ENCODE measurements at places on chromosomes 2 and 18. TPM values are rescaled to one million over a fixed set of nuclear protein-coding genes. Genes with fewer than 3 reads are reported as not detected.

PRSS56 gene
- total RNA-seq, result not detected

- H3K27me3 ChIP-seq, result no peaks in the 10 kb centered on the region
- H3K27ac ChIP-seq, result peak overlapping the region; percentile 91
- peaks cover 51% of the 10 kb centered on the region for H3K4me1 ChIP-seq
- H3K4me3 ChIP-seq, result peak overlapping the region; percentile 75
- H3K36me3 ChIP-seq, result no peaks in the 10 kb centered on the region
These were observed 1.0 kb upstream of the LDLRAD4 start for GRCh38 chr18:13217466-13217961.

GRCh38 chr18:76988827-76989646, 143.5 kb downstream of the MBP start:
- no peaks in the 10 kb centered on the region for H3K4me1 ChIP-seq
- no peak for DNase-seq
- H3K4me3 ChIP-seq, result no peak overlapping the region

GRCh38 chr2:219392754-219393153, 5.0 kb upstream of the DNPEP start:
- H3K4me1 ChIP-seq, result no peaks in the 10 kb centered on the region
- H3K36me3 ChIP-seq, result no peaks in the 10 kb centered on the region
- H3K4me3 ChIP-seq, result no peak overlapping the region
- DNase-seq, result no peak
- H3K27me3 ChIP-seq, result no peaks in the 10 kb centered on the region

PTH2R gene
- not detected for total RNA-seq

PARD6G gene
- total RNA-seq, result 13.0 TPM

MCFD2 gene
- total RNA-seq, result 75.7 TPM

GRCh38 chr2:181308766-181309515, 148.2 kb upstream of the ITGA4 start:
- H3K27me3 ChIP-seq, result no peaks in the 10 kb centered on the region
- no peaks in the 10 kb centered on the region for H3K36me3 ChIP-seq
- no peak for DNase-seq
- H3K27ac ChIP-seq, result no peak overlapping the region

DNA sequence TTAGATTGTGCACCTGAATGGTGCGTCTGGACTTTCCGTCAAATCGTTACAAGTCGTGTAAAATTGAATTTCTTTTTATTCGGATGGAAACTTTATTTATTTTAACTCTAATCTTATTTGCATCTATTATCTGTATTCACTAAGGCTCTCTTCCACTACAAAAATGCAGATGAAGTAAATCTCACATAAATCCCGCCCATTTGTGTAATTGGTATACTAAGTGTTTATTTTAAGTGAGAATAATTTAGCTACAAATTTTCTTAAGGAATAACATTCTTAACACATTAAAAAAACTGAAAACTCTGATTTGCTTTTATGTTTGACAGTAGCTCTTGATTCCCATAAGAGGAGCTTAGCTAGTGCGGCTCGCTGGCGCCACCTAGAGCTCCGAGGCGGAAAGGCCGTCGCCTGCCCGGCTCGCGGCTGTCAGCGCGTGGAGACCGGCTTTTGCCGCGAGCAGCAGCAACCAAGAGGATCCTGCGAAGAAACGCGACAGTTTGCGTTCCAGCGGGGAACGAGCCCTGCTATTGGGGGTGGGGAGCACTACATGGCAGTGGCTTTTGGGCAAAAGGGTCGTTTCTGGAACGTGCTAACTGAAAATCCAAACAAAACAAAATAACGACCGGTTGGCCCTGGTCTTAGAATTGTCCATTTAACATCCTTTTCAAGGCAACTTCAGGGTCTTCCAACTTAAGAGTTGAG, 6.7 kb downstream of the SP9 start:
- peak; percentile 91 for DNase-seq
- H3K4me1 ChIP-seq, result peaks cover 48% of the 10 kb centered on the region
- no peaks in the 10 kb centered on the region for H3K36me3 ChIP-seq
- peaks cover 97% of the 10 kb centered on the region for H3K27me3 ChIP-seq
- no peak overlapping the region for H3K4me3 ChIP-seq
- no peak overlapping the region for H3K27ac ChIP-seq

UGT1A4 gene
- not detected for total RNA-seq

BMPR2 gene
- 71.2 TPM for total RNA-seq

CPO gene
- total RNA-seq, result 0.95 TPM

DNA sequence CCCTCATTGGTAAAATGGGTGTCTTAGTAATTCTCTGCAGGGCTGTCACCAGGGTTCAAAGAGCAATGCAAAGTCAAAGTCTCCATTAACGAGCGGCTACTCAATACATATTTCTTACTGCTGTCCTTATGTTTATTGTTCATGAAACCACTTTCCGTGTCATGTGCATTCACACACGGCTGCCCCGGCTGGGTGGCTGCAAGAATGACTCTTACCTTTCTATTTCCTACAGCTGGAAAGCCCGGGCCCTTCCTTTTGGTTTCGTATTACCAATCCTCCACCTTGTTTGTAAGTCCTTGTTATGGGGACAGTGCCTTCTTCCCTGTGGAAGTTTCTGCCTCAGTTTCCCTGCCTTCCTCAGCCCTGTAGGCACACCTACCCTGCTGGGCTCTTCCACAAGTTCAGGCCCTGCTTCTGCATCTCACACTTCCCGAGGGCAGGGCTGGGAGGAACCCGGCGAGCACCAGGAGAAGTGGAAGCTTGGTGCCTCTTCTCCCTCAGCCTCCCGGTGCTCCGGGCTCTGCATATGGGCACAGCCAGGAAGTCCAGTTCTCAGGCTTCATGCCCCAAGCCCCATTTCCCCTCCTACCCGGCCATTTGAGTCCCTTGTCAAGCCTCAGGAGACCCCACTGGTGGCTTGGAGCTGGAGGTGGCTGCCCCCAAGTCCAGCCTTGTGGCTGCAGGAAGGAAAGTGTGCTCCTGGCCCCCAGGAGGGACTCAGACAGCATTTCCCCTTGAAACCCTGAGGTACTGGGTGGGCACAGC, 18.7 kb upstream of the ACKR3 start:
- H3K27me3 ChIP-seq, result no peaks in the 10 kb centered on the region
- peaks cover 10% of the 10 kb centered on the region for H3K4me1 ChIP-seq
- H3K36me3 ChIP-seq, result no peaks in the 10 kb centered on the region
- no peak for DNase-seq

SERPINB10 gene
- total RNA-seq, result not detected

DNA sequence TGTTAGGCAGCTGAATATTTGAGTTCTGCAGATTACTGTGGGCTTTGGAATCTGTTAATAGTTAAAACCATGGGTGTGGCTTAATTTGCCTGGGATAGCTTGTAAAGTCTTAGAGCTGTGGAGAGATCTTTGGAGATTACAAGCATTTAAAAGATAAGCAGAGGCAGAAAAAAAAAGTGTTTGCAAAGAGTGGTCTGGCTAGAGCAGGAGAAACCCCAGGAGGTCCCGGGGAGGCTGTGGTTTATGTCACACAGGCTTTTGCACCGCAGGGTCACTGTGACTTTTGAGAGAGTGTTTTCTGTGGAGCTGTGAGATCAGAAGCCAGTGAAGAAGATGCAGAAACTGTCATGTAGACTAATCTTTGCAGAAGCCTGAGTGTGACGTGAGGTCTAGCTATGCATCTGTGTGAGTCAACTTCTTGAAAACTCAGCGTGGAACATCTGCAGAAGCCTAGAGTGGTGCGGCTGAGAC, 49.0 kb downstream of the SETBP1 start:
- H3K4me3 ChIP-seq, result no peak overlapping the region
- no peaks in the 10 kb centered on the region for H3K27me3 ChIP-seq
- DNase-seq, result no peak
- H3K36me3 ChIP-seq, result no peaks in the 10 kb centered on the region
- H3K4me1 ChIP-seq, result peaks cover 95% of the 10 kb centered on the region

GRCh38 chr2:45982096-45982495, 315.1 kb upstream of the EPAS1 start:
- H3K27ac ChIP-seq, result no peak overlapping the region
- DNase-seq, result no peak
- no peaks in the 10 kb centered on the region for H3K4me1 ChIP-seq
- H3K4me3 ChIP-seq, result no peak overlapping the region

RTP5 gene
- total RNA-seq, result not detected

RBM43 gene
- 11.1 TPM for total RNA-seq

DNA sequence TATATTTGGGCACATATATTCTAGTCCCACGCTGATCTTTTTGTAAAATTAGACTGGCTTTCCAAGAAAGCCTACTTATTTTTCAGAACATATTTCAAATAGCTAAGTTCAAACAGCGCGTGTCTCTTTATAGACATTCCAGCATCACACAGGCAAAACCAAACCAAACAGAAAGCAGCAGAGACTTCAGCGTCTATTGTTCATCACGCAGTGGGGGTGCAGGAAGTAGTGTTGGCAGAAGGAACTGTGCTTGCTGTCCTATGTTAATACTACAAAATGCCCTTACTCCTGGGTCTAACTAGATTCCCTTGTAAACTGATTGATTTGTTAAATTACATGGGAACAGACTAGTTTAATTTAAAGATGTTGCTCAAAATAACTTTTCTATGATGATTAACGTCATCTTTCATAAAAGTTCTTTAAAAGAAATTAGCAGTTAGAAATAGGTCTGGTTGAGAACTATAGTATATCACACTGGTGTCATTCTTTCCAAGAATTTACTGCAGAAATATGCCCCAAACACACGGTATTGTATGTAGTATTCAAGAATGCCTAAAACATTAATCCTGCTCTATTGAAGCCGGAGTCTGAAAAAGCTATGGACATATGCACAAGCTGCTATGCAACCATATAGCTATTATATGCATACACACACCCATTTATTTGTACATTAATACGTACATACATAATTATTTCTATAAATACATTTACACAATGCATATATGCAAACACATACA, 436.3 kb downstream of the CBLN2 start:
- no peak overlapping the region for H3K27ac ChIP-seq
- no peaks in the 10 kb centered on the region for H3K36me3 ChIP-seq
- DNase-seq, result no peak
- no peak overlapping the region for H3K4me3 ChIP-seq
- H3K27me3 ChIP-seq, result no peaks in the 10 kb centered on the region

ABCG8 gene
- not detected for total RNA-seq

DNA sequence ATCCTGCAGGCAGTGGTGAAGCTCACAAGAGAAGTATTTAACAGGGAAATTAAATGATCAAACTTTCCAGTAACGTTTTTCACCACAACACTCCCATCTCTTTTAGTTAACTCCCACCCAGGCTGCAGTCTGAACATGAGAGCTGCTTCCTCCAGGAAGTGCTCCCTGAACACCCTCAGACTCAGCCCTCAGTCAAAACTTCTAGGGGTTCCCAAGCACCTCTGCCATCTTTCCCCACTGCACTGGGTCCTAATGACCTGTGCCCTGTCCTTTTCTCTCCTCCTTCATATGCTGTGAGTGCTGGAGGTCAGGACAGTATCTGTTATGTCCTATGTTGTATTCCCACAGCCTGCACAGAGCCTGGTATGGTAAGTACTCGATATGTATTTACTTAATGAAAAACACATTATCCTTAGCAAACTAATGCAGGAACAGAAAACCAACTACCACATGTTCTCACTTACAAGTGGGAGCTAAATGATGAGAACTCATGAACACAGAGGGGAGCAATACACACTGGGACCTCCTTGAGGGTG, 49.2 kb upstream of the ASPRV1 start:
- H3K4me3 ChIP-seq, result no peak overlapping the region
- H3K36me3 ChIP-seq, result no peaks in the 10 kb centered on the region
- DNase-seq, result no peak
- no peaks in the 10 kb centered on the region for H3K4me1 ChIP-seq
- no peaks in the 10 kb centered on the region for H3K27me3 ChIP-seq
- H3K27ac ChIP-seq, result no peak overlapping the region

BOK gene
- total RNA-seq, result 112 TPM

DNA sequence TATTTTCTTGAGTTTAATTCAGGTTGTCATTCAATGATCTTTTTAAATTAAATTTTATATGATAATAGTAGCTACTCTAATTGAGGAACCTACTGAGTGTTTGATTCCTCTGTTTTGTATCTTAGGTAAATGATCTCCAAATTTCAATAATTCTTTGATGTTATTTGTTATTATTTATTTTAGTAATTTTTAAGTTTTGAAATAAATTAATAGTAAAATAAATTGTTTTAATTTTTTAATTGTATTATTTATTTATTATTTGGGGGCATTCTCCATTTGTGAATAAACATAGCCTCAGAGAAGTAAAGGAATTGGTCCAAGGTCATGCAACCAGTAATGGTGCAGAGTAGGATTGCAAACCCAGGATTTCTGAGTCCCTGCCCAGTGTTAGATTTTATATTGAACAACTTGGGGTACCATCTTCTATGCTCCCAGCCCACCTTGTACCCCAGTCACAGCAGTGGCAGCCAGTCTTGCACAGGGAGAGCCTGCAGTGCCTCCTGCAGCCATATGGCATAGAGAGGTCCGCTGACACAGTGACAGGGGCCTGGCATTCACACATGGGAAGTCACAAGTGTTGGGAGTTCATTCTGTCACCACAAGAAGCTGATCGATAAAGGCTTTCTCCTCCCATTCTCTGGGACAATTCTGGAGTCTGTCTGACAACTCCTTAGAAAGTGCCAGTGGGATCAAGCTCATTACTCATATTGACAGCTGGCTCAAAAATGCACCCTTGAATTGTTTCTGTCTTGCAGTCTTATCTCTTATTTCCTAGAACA, 110.0 kb upstream of the ETAA1 start:
- H3K27ac ChIP-seq, result no peak overlapping the region
- DNase-seq, result no peak
- no peaks in the 10 kb centered on the region for H3K27me3 ChIP-seq
- peaks cover 4% of the 10 kb centered on the region for H3K4me1 ChIP-seq
- no peak overlapping the region for H3K4me3 ChIP-seq

DNA sequence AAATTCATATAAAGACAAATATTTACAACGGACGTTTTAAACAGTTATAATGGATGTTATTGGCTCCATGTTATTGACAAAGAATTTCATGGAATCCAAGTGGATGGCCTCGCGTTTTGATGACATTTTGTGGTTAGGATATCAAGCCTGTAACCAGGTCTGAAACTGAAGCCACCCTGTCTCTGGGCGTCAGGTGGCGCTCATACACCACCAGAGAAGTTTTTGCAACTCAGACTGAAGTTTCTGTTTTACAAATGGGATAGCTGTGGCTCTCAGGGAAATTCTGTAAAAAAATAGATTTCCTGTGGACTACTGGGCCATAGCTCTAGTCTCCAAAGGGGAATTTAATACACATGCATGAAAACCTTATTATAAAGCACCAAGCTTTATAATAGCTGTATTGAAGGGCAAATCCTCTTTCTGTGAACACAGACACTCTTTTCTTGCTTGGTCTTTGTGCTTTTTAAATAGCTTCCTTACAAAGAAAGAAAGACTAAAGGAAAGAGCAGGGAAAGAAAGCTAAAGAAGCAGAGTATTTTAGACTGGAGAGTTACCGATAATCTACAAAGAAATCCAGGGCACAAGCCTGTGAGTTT, 86.7 kb downstream of the C18orf54 start:
- no peaks in the 10 kb centered on the region for H3K4me1 ChIP-seq
- DNase-seq, result no peak
- no peak overlapping the region for H3K27ac ChIP-seq

GRCh38 chr2:54588244-54588899, 132.2 kb downstream of the SPTBN1 start:
- no peak overlapping the region for H3K4me3 ChIP-seq
- no peaks in the 10 kb centered on the region for H3K36me3 ChIP-seq
- no peak for DNase-seq
- H3K27ac ChIP-seq, result no peak overlapping the region

Data from sigmoid colon (tissue), 7 donors.